Frontal cortex (tissue), 4 donors: ENCODE measurements at places on chromosomes 6 and 20. TPM values are rescaled to one million over a fixed set of nuclear protein-coding genes. Genes with fewer than 3 reads are reported as not detected.

- DNase-seq, result no peak
Measured at GRCh38 chr6:55636406-55637102, 57.6 kb upstream of the HMGCLL1 start.

DNA sequence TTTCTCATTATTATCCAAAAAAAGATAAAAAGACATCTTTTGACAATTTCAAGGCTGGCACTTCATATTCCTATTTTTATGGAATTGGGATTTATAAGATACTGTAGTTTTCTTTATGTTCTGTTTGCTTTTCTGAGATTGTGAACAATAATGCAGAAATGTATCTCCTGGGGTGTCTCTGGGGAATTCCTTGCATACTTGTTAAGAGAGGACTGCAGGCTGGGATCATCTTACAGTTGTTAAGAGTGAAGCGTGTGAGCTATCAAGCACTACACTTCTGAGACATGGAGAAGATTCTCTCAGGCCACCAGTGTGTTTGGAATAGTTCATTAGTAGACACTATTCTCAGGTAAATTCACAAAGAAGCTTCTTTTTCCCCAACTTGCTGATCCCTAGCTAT, 963.3 kb upstream of the GJE1 start:
- no peak for DNase-seq

The DEFB132 gene
- not detected for total RNA-seq

DNA sequence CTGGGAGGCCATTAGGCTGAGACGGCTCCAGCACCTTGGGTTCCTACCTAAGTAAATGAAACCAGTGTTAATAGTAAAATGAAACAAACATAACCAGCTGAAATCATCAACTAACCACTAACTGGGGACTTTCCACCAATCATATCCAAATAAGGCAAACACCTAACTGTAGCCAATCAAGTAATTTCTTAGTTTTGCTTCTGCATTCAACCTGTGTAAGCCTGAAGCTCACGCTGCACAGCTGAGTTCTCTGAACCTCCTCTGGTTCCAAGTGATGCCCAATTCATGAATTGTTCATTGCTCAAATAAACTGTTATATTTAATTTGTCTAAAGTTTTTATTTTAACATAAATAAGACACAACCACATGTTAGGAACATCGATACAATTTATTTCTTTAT, 22.5 kb downstream of the KLHL32 start:
- DNase-seq, result no peak

- no peak for DNase-seq
Measured at GRCh38 chr6:142761756-142762155, 183.2 kb downstream of the HIVEP2 start.

GRCh38 chr20:22492497-22492896, 91.9 kb downstream of the FOXA2 start:
- DNase-seq, result no peak

GRCh38 chr20:5001174-5002076, at the start of gene SLC23A2:
Gene SLC23A2 (minus strand): TSS chr20:5001510. CDS start chr20:4932562, 68,948 bp downstream.
- peak; percentile 83 for DNase-seq

The WFDC9 gene
- not detected for total RNA-seq

GRCh38 chr6:112198582-112198981, 55.8 kb downstream of the LAMA4 start:
- no peak for DNase-seq

DNA sequence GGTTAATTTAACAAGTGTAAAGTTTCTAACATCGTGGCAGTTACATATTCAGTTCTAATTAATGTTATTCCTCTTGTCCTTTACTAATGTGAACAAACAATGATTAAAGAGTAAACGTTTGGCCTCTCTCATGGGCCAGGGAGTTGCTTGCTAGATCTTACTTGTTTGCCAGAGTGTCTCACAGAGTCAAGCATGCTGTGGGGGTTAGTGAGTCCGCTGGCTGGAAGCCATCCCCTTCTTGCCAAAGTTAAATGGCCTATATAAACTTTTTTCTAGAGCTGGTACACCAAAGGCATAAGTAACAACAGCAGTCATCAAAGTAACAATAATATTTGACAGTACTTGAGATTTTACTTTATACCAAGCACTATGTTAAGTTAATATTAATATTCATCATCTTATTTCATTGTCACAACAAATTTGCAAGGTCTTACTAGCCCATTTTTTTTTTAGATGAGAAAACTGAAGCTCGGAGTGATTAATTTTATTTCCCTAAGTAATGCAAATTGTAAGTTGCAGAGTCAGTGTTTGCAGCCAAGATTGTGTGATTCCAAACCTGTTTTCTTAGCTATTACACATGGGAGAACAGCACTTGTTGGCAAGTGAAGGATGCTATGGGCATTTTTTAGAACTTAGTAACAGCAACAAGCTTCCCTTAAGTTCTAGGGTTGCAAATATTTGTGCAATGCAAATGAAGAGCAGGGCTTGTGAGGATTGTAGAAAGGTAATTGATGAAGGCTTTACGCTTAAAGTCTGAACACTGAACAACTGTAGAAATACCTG, 224.5 kb downstream of the RFPL4B start:
- DNase-seq, result no peak

The VGLL2 gene
- total RNA-seq, result not detected

GRCh38 chr6:118940770-118941169, 5.8 kb upstream of the MCM9 start:
- DNase-seq, result no peak

DNA sequence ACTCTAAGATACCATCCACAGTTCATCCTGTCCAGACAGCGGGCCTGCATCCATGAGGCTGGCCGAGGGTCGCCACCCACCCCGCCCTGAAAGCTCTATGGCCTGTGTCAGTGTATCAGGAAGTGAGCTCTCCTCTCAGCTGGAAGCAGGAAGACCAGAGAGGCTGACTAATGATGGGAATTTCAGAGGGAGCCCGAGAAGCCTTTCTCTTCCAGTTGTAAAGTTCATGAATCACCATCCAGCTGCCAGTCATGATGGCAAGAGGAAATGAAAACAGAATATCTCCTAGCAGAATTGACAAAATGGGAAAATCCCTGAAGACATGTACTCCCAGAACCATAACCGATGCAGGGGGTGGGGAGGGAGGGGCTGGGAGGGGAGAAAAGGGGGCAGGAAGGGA, 109.6 kb upstream of the RPS6KA2 start:
- no peak for DNase-seq

The MUC22 gene
- not detected for total RNA-seq

GRCh38 chr6:36109092-36109491, 21.2 kb upstream of the MAPK13 start:
- DNase-seq, result no peak

The NECAB3 gene
- total RNA-seq, result 33.8 TPM

The BCLAF1 gene
- total RNA-seq, result 170 TPM

The C6orf52 gene
- 0.82 TPM for total RNA-seq

GRCh38 chr6:2578767-2579166, 172.0 kb downstream of the MYLK4 start:
- no peak for DNase-seq

- DNase-seq, result no peak
Measured at GRCh38 chr6:3762359-3762758, 10.8 kb upstream of the PXDC1 start.

GRCh38 chr6:158081657-158081935, 86.5 kb downstream of the SERAC1 start:
- DNase-seq, result no peak

The EYA4 gene
- total RNA-seq, result 0.41 TPM

DNA sequence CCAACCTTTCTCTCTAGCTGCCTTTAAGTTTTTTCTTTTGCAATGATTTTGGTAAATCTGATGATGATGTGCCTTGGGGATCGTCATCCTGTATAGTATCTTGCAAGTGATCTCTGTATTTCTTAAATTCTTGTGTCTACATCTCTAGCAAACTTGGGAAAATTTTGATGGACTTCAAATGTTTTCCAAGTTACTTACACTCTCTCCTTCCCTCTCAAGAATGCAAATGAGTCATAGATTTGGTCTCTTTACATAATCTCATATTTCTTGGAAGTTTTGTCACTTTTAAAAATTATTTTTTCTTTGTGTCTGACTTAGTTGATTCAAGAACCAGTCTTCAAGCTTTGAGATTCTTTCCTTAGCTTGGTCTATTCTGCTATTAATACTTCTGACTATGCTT, 176.4 kb downstream of the TBC1D32 start:
- DNase-seq, result no peak

The C6orf58 gene
- 1.6 TPM for total RNA-seq

The VWA7 gene
- under 0.01 TPM for total RNA-seq

GRCh38 chr6:169251371-169251802, 2.3 kb downstream of the THBS2 start:
- DNase-seq, result no peak

The SMIM26 gene
- 101 TPM for total RNA-seq

The HLA-DQB2 gene
- not detected for total RNA-seq

GRCh38 chr6:5211492-5211891, 49.3 kb downstream of the LYRM4 start:
- no peak for DNase-seq

DNA sequence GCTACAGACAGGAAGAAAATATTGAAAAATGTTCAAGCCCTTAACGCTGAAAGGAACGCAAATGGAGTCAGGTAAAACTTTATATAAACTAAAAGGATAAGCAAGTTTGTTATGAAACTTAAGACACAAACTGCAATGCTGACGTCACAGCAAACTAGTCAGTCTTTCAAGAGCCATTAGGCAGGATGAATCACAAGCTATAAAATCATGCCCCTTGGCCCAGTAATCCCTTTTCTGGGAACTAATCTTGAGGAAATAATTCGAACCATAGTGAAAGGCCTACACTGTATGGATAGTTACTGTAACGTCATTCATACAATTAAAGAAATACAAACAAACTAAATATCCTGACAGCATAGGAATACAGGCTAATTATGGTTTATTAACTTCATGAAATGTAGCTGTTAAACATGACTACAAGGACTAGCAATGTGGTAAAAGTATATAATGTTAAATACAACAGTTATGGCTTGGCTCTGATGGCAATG, 42.7 kb upstream of the HINT3 start:
- no peak for DNase-seq

GRCh38 chr6:35073211-35073610, 67.9 kb downstream of the TCP11 start:
- no peak for DNase-seq

DNA sequence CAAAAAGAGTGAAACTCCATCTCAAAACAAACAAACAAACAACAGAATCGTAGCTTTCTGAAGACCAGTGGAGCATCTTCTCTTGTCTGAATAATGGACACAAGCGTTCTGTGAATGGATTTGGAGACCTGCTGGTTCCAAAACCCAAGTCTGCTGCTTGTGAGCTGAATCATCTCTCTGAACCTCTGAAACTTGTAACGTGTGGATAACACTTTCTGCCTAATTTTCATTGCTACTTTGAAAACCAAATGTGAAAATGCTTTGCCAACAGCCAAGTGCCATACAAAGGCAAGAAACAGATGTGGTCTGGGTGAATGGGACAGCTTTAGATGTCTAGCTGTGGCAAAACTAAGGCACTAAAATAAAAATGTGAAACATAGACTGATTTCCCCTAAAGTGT, 44.3 kb downstream of the PHACTR1 start:
- DNase-seq, result no peak

- no peak for DNase-seq
Measured at GRCh38 chr6:148455225-148455624, 112.6 kb downstream of the SASH1 start.

GRCh38 chr20:52145587-52145986, 46.0 kb downstream of the ZFP64 start:
- DNase-seq, result no peak

- DNase-seq, result no peak
Measured at GRCh38 chr6:25454136-25454535, 175.0 kb downstream of the CARMIL1 start.

GRCh38 chr6:143966312-143966711, 41.7 kb downstream of the PLAGL1 start:
- no peak for DNase-seq

GRCh38 chr6:27553123-27553904, 80.4 kb upstream of the ZNF184 start:
- no peak for DNase-seq

- DNase-seq, result no peak
Measured at GRCh38 chr6:26158581-26159356, 71.5 kb downstream of the HFE start.

DNA sequence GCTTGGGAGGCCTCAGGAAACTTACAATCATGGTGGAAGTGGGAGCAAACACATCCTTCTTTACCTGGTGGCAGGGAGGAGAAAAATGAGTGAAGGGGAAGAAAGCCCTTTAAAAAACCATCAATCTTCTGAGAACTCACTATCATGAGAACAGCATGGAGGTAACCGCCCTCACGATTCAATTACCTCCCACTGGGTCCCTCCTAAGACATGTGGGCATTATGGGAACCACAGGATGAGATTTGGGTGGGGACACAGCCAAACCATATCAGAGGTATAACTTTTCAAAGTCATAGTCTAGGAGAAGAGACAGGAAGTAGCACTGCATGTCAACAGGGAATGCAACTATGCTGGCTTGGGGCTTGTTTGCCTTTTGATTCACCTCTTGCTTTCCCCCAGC, 59.9 kb upstream of the DTNBP1 start:
- DNase-seq, result no peak

The TRIM40 gene
- total RNA-seq, result not detected

- no peak for DNase-seq
Measured at GRCh38 chr6:161037873-161038228, 46.3 kb downstream of the MAP3K4 start.

The CTCFL gene
- total RNA-seq, result not detected

DNA sequence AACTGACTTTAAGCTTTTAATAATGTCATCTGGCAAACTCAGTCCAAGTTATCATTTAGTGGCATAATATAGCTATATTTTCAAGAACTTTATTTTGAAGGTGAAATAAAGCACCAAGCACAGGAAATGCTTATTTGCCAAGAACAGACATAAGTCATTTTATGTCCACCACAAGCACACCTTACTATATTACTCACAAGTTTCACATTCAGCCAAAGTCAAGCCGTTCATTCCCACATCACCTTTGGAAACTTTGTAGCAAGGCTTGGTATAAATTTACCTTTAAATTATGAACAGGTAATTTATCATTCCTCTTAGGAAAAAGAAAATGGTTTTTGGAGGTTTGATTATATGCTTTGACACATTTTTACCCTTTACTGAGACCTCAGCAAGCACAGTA, 236.8 kb upstream of the FKBP1C start:
- no peak for DNase-seq

The ANKEF1 gene
- 4.1 TPM for total RNA-seq

DNA sequence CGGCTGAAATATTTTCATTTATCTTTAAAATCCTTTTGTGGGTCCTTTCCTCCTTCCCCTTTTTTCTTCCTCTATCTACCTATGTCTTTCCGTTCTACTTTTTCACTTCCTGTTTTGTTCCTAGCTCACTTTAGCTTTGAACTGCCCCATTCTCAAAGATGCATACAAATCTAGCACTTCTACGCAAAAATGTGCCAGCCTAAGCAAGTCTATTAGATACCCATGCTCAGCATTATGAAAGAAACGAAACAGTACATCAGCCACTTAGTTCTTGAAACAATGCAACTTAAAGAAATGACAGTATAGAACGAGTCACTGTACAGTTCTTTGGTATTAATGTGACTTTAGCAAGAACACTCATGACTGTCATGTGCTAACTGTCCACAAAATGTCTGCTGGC, 47.3 kb upstream of the MARCKS start:
- no peak for DNase-seq
